Suprapubic skin (tissue), 4 donors: ENCODE measurements at places on chromosomes 4 and X. TPM values are rescaled to one million over a fixed set of nuclear protein-coding genes. Genes with fewer than 3 reads are reported as not detected.

DNA sequence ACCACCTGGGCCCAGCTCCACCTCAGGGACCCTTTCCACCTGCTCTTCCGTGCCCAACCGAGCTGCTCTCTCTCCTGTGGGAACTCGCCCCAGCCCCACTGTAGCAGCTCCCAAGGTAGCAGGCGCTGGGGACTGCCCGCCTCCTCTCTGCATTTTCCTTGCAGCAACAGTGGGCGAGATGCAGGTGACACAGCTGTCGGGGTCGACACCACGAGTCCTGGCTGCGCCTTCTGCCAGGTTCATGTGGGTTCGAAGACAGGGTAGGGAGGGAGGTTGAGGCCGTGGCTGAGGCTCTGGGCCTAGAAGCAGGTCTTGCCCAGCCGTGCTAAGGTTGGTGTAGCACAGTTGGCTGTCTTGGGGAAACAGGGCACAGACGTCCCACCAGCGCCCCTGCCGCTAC lies 245.2 kb upstream of the FSTL5 start:
- no peaks in the 10 kb centered on the region for H3K4me1 ChIP-seq
- H3K36me3 ChIP-seq = no peaks in the 10 kb centered on the region
- no peaks in the 10 kb centered on the region for H3K27me3 ChIP-seq
- no peak overlapping the region for H3K4me3 ChIP-seq

- no peaks in the 10 kb centered on the region for H3K4me1 ChIP-seq
- H3K27ac ChIP-seq = no peak overlapping the region
- no peak for DNase-seq
- H3K27me3 ChIP-seq = no peaks in the 10 kb centered on the region
- no peak overlapping the region for H3K4me3 ChIP-seq
Observed at GRCh38 chrX:144840616-144841015, 406.7 kb upstream of the SPANXN1 start.

- peaks cover 49% of the 10 kb centered on the region for H3K4me1 ChIP-seq
- peak overlapping the region; percentile 83 for H3K4me3 ChIP-seq
- H3K36me3 ChIP-seq = peaks cover 23% of the 10 kb centered on the region
- H3K27me3 ChIP-seq = no peaks in the 10 kb centered on the region
Observed at GRCh38 chr4:82429728-82430192, 502 bp downstream of the HNRNPDL start.

- no peaks in the 10 kb centered on the region for H3K4me1 ChIP-seq
- H3K36me3 ChIP-seq = no peaks in the 10 kb centered on the region
- no peaks in the 10 kb centered on the region for H3K27me3 ChIP-seq
- no peak overlapping the region for H3K4me3 ChIP-seq
- no peak overlapping the region for H3K27ac ChIP-seq
- no peak for DNase-seq
Observed at GRCh38 chr4:53150631-53151488, 215.0 kb downstream of the SCFD2 start.

DNA sequence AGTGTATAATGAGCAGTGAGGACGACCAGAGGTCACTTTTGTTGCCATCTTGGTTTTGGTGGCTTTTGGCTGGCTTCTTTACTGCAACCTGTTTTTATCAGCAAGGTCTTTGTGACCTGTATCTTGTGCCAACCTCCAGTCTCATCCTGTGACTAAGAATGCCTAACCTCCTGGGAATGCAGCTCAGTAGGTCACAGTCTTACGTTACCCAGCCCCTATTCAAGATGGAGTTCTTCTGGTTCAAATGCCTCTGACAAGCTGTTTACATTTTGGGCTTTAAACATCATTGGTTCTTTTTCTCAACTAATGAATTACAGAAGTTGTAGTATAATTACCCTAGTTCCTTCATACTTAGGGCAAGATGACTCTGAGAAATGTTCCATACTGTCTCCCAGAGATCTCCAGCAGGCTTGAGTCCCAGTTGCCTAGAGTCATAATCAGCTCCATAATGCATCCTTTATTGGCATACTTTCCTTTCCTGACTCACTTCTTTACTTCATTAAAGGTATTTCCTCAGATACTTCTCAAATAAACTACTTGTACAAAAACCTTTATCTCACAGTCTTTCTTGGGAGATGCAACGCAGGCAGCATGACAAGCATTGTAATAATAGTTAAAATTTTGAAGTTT lies 136.5 kb downstream of the KDM6A start:
- no peaks in the 10 kb centered on the region for H3K4me1 ChIP-seq
- H3K27me3 ChIP-seq = no peaks in the 10 kb centered on the region
- DNase-seq = no peak
- no peak overlapping the region for H3K4me3 ChIP-seq
- H3K27ac ChIP-seq = no peak overlapping the region

DNA sequence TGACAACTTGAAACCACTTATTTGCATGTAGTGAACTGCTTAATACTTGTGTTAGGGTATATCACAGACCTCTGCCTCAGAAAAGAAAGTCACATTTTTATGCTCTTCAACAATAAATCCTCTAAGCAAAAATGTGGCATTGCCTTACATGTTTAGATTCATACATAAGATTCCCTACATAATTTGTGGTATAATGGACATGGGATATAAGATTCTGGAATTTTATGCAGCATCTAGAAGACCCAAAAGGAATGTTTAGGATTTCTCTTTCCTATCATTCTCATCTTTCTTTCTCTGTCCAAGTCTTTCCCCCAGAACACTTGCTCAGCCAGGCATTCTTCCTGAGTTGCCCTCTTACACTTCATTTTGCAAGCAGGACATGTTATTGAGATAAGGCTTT lies 37.7 kb upstream of the TET2 start:
- DNase-seq = no peak
- no peaks in the 10 kb centered on the region for H3K27me3 ChIP-seq

DNA sequence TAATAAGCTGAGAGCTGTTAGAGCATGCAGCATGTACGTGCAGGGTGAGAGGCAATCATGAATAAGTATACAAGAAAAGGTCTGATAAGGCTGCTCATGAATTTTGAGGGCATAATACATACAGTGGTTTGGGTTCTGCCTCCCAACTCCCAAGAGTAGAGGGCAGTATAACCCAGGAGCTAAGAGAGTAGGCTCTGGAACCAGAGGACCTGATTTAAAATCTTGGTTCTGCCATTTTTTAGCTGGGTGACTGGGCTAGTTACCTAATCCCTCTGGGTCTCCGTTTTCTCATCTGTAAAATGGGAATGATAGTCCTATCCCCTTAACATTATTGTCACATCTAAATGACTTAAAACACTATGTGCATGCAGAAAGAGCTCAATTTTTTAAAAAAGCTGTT lies 85.3 kb downstream of the LNX1 start:
- no peaks in the 10 kb centered on the region for H3K36me3 ChIP-seq
- H3K27ac ChIP-seq = no peak overlapping the region
- H3K4me3 ChIP-seq = no peak overlapping the region
- H3K4me1 ChIP-seq = peaks cover 9% of the 10 kb centered on the region

DNA sequence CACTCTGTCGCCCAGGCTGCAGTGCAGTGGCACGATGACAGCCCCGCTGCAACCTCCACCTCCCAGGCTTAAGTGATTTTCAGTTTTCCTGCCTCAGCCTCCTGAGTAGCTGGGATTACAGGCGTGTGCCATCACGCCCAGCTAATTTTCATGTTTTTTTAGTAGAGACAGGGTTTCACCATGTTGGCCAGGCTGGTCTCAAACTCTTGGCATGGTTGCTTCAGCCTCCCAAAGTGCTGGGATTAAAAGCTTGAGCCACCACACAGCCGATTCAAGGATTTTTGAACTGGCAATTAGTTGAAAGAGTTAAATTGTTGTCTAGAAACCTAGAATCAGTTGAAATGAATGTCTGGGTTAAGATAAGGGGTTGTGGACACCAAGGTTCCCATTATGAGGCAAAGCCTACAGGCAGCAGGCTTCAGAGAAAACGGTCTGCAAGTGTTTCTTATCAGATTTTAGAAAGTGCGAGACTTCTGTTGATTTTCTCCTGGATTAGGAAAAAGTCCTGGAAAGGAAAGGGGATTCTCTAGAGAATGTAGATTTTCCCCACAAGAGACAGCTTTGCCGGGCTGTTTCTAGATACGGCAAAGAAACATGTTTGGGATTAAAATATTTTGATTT lies 8.3 kb upstream of the CCNI start:
- no peaks in the 10 kb centered on the region for H3K27me3 ChIP-seq
- no peak overlapping the region for H3K27ac ChIP-seq
- no peaks in the 10 kb centered on the region for H3K36me3 ChIP-seq
- peaks cover 2% of the 10 kb centered on the region for H3K4me1 ChIP-seq
- no peak overlapping the region for H3K4me3 ChIP-seq
- no peak for DNase-seq

DNA sequence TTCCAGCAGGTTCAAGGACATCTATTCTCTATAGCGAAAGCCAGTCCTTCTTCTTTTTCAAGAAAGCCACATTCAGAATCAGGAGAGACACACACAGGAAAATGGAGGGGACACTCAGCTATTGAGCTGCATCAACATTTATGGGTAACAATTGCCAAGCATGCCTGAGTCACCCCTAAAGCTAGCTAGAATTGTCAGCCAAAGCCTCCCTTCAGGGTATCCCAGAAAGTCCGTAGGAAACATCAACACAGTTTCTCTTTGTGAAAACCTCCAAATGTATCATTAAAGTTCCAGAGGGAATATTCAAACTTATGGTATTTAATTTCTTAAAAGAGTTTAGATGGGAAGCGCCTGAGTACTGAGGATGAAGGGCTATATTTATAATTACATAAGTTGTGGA lies 331.1 kb upstream of the SLC7A11 start:
- no peaks in the 10 kb centered on the region for H3K4me1 ChIP-seq
- H3K4me3 ChIP-seq = no peak overlapping the region
- DNase-seq = no peak
- no peaks in the 10 kb centered on the region for H3K36me3 ChIP-seq
- no peak overlapping the region for H3K27ac ChIP-seq
- no peaks in the 10 kb centered on the region for H3K27me3 ChIP-seq

DNA sequence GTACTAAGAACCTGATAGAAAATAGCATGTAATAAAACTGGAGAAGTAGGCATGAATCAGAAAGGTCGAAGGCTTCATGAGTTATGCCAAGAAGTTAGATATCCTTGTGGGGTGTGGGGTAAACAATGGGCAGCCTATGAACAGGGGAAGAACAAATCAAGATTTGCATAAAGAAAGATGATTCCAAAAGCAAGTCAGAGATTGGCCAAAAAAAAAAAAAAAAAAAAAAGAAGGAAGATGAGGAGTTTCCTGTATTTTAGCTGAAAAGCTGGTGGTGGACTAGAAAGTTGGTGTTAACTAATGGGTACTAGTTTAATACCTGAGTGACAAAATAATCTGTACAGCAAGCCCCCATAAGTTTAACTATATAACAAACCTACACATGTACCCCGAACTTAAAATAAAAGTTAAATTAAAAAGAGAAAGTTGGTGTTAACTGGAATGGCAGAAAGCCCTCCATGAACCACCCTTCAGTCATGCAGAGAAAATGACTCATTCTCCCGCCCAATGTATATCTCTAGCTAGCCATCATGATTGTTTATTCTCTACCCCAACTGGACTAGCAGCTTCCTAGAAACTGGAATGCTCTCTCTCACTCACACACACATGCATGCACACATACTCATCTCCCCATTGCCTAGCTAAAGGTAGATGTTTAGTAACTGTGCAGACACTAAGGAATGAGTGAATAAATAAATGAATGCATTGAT lies 41.7 kb downstream of the ATP11C start:
- H3K27ac ChIP-seq = no peak overlapping the region
- no peak overlapping the region for H3K4me3 ChIP-seq
- no peaks in the 10 kb centered on the region for H3K36me3 ChIP-seq
- no peaks in the 10 kb centered on the region for H3K27me3 ChIP-seq
- DNase-seq = no peak

- no peak overlapping the region for H3K4me3 ChIP-seq
- no peak overlapping the region for H3K27ac ChIP-seq
- no peaks in the 10 kb centered on the region for H3K36me3 ChIP-seq
- no peak for DNase-seq
- H3K27me3 ChIP-seq = no peaks in the 10 kb centered on the region
Observed at GRCh38 chr4:108446556-108446955, 173.8 kb upstream of the RPL34 start.

DNA sequence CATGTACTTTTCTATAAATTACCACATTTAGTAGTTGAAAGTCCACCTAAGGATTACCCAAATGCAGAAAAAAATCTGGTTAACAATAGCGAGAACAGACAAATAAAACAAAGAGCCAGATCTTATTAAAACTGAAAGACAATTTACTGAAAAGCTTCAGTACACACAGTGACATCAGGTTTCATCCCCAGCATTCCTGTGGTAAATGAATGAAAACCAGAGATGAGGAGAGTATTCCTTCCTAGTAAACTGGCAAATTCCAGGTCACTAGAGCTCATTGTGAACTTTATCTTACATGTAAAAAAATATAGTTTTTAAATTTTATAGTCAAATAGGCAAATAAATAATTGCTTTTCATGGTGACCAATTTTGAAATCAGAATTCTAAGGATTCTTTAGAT lies 1290.5 kb downstream of the ADGRL3 start:
- DNase-seq = no peak
- H3K36me3 ChIP-seq = no peaks in the 10 kb centered on the region
- H3K4me1 ChIP-seq = no peaks in the 10 kb centered on the region
- H3K27me3 ChIP-seq = no peaks in the 10 kb centered on the region
- H3K4me3 ChIP-seq = no peak overlapping the region

DNA sequence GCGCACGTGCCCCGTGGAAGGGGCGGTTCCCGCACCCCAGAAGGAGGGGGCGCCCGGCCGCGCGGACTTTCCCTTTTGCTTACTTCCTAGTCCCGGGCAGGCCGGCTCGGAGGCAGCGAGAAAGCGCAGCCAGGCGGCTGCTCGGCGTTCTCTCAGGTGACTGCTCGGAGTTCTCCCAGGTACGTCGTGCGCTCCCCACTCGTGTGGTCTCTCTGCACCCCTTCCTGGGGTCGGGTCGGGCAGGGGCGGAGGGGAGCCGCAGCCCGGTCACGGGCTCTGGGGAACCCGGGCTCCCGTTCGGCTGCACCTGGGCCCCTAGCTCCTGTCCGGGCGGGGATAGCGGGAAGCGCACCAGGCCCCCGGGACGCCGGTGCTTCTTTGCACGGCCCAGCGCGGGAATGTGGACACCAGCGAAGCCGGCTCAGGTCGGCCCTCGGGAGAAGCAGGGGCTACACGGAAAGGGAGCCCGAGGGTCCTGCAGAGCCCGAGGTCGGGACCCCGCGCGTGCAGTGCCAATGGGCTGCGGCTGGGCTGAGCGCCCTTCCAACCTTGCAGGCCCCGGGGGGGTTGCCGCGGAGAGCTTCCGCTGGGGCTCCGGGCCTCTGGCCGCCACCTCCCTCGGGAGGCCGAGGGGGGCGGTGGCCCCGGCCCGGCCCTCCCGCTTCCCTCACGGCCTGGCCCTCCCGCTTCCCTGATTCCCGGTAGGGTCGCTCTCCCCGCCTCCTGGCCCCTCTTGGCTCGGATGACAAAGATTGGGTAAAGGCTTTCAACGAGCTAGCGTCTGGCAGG lies at the start of gene TLR2:
Gene TLR2 (plus strand): TSS at position 99 of the 789 bp plus-strand sequence. CDS start 18,628 bp downstream, outside the sequence.
- peaks cover 11% of the 10 kb centered on the region for H3K36me3 ChIP-seq
- peak within 1 kb of the TSS; percentile 30 for H3K27ac ChIP-seq
- H3K4me1 ChIP-seq = peaks cover 17% of the 10 kb centered on the region
- DNase-seq = peak; percentile 82
- peak within 1 kb of the TSS; percentile 66 for H3K4me3 ChIP-seq

- H3K36me3 ChIP-seq = no peaks in the 10 kb centered on the region
- H3K27me3 ChIP-seq = no peaks in the 10 kb centered on the region
- peak overlapping the region; percentile 6 for H3K27ac ChIP-seq
- peaks cover 11% of the 10 kb centered on the region for H3K4me1 ChIP-seq
Observed at GRCh38 chr4:156889616-156890594, 81.7 kb downstream of the PDGFC start.

GRCh38 chrX:134607523-134607922 lies 50.7 kb downstream of the PLAC1 start:
- H3K27me3 ChIP-seq = no peaks in the 10 kb centered on the region
- no peaks in the 10 kb centered on the region for H3K36me3 ChIP-seq
- H3K4me3 ChIP-seq = no peak overlapping the region

The SMIM31 gene
- total RNA-seq = not detected

The NXF3 gene
- total RNA-seq = 0.93 TPM

The NALF2 gene
- not detected for total RNA-seq

The SLC25A6 gene
- 408 TPM for total RNA-seq

The DMRTC1B gene
- total RNA-seq = not detected

The CXorf65 gene
- not detected for total RNA-seq

The NEIL3 gene
- 3.1 TPM for total RNA-seq

The MAGEA6 gene
- not detected for total RNA-seq
